ENCODE measurements at places on chromosomes 11 and 22.
A peak's percentile ranks its signal among the peaks of the same experiment; 100 is the strongest.

- DNase-seq = no peak
Measured at GRCh38 chr11:115132436-115133228, 371.6 kb downstream of the CADM1 start.

- peak; percentile 91 for DNase-seq
Measured at GRCh38 chr11:9263840-9264315, 1.3 kb downstream of the DENND5A start.

DNA sequence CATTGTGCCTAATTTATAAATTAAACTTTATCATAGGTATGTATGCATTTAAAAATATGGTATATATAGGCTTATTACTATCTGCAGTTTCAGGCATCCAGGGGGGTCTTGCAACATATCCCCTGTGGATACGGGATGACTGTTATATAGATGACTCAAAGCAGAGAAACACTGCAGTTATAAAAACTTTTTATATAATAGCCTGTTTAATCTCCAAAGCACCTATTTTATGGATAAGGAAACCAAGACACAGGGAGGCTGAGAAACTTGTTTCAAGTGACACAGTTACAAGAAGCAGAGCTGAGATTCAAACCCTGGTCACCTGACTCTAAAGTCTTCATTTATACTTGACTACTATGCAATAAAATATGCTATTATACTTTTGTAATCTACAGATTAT lies 897.7 kb downstream of the KCNA4 start:
- no peak for DNase-seq

- no peak for DNase-seq
Measured at GRCh38 chr22:23223569-23224317, 43.4 kb downstream of the BCR start.

DNA sequence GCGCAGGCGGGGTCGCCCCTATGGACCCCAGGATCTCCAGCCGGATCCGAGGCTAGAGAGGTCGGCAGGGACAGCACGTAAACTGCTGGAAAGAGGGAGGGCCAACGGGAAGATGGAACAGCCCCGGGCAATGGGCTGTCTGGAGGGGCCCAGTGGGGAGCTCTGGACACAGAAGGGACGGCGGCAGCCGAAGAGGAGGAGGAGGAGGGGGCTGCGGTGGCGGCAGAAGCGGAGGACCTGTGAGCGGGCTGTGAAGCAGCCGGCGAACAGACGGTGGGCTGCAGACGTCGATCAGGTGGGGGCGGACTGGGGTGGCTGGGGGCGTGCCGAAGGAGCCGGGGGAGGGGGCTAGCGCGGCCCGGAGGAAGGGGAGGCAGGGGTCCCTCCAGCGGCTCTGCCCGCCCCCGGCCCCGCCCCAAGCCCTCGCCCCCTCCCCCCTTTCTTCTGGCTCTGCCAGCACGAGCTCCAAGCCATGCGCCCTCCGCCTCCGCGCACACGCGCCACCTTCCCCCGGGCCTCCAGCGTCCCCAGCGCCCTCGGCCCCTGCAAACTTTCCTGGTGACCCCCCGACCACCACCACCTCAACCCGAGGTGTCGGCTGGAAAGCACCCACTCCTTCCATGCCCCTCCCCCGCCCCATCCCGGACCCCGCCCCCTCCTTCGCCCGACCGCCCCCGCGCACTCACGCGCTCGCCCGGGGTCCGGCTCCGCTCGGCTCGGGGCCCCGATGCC lies 432 bp downstream of the TNKS1BP1 start:
- DNase-seq = no peak
